ENCODE measurements at places on chromosomes 13 and 19. TPM values are rescaled to one million over a fixed set of nuclear protein-coding genes. Genes with fewer than 3 reads are reported as not detected.

DNA sequence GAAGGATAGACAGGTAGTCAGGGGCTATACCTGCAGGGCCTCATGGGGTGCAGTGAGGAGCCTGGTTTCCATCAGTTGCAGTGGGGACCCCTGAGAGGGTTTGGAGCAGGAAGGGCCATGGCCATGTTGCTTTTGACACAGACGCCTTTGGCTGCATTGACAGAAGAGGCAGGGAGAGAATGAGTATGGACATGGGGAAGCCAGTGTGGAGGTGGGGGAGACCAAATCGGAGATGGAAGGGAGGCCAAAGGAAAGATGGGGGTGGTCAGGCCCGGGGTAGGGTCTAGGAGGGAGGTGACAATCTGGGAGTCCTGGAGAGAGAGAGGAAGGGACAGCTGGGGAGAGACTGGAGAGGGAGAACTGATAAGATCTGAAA lies 1.3 kb downstream of the HSD11B1L start:
- no peak for DNase-seq
- H3K4me3 ChIP-seq: peak overlapping the region; percentile 99
- peak overlapping the region; percentile 64 for H3K27ac ChIP-seq
- peaks cover 4% of the 10 kb centered on the region for H3K36me3 ChIP-seq

- no peaks in the 10 kb centered on the region for H3K27me3 ChIP-seq
- no peaks in the 10 kb centered on the region for H3K36me3 ChIP-seq
- no peak overlapping the region for H3K27ac ChIP-seq
- DNase-seq: no peak
These were observed 18.6 kb downstream of the PEPD start for GRCh38 chr19:33503030-33503429.

Gene GJB2
- total RNA-seq: 3.6 TPM

Gene KBTBD7
- total RNA-seq: 5.6 TPM

Gene EPS8L1
- 3.9 TPM for total RNA-seq

DNA sequence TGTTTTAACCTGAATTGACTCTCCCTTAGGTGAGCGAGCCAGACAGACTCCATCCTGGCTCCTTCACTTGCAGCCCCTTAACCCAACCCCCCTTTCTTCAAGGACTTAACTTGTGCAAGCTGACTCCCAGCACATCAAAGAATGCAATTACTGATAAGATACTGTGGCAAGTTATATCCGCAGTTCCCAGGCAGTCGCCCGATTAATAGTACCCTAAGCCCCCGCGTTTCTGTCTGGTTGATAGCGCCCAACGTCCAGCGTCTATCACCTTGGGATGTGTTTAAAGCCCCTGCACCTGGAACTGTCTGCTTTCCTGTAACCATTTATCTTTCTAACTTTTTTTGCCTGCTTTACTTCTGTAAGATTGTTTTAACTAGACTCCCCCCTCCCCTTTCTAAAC lies 6.2 kb downstream of the HSD17B14 start:
- no peaks in the 10 kb centered on the region for H3K27me3 ChIP-seq
- peaks cover 2% of the 10 kb centered on the region for H3K4me1 ChIP-seq
- H3K27ac ChIP-seq: no peak overlapping the region

GRCh38 chr13:108747843-108748242 lies 118.4 kb downstream of the MYO16 start:
- H3K36me3 ChIP-seq: no peaks in the 10 kb centered on the region
- DNase-seq: no peak
- no peaks in the 10 kb centered on the region for H3K4me1 ChIP-seq
- H3K27ac ChIP-seq: no peak overlapping the region
- no peaks in the 10 kb centered on the region for H3K27me3 ChIP-seq

Gene SIGLEC14
- not detected for total RNA-seq

- no peak overlapping the region for H3K27ac ChIP-seq
- no peak overlapping the region for H3K4me3 ChIP-seq
- H3K36me3 ChIP-seq: peaks cover 21% of the 10 kb centered on the region
- H3K4me1 ChIP-seq: peaks cover 8% of the 10 kb centered on the region
- H3K27me3 ChIP-seq: no peaks in the 10 kb centered on the region
- DNase-seq: peak; percentile 95
These were observed 6.0 kb downstream of the TEKTIP1 start for GRCh38 chr19:3544742-3545668.

DNA sequence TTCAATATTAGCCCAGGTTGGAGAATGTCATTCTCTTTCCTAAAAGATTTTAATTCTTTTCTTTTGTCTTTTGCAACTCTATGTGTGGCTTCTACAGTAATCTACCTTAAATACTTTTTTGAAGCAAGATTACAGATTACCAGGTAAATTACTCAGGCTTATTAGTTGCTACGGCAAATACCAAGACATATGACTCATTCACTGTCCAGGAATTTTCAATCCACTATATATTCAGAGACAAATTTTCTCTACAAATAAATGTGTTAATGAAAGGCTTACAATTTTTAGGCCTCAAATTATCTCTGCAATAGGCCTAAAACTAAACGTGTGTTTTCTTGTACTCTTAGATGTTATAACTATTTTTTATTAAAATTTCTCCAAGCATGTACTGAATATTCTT lies 631.3 kb downstream of the DIAPH3 start:
- no peaks in the 10 kb centered on the region for H3K36me3 ChIP-seq
- H3K4me3 ChIP-seq: no peak overlapping the region
- peaks cover 4% of the 10 kb centered on the region for H3K4me1 ChIP-seq
- H3K27ac ChIP-seq: no peak overlapping the region
- DNase-seq: no peak

DNA sequence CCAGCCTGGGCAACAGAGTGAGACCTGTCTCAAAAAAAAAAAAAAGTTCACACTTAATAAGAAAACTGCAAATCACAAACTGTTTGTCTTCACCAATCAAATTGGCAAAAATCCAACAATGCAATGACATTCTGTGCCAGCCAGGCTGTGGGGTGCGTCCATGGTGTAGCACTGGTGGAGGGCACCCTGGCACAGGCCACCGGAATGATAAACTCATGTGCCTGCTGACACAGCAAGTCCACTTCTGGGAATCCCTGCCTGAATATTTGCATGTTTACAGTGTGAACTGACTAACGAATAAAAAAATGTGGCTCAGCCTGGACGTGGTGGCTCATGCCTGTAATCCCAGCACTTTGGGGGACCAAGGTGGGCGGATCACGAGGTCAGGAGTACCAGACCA lies 1.6 kb upstream of the LRRC25 start:
- DNase-seq: no peak
- no peaks in the 10 kb centered on the region for H3K36me3 ChIP-seq
- H3K27ac ChIP-seq: no peak overlapping the region
- peaks cover 12% of the 10 kb centered on the region for H3K4me1 ChIP-seq

- peaks cover 3% of the 10 kb centered on the region for H3K36me3 ChIP-seq
- H3K27ac ChIP-seq: no peak overlapping the region
- no peak overlapping the region for H3K4me3 ChIP-seq
- no peaks in the 10 kb centered on the region for H3K27me3 ChIP-seq
- no peaks in the 10 kb centered on the region for H3K4me1 ChIP-seq
These were observed 147.7 kb downstream of the COG6 start for GRCh38 chr13:39803156-39803555.

GRCh38 chr19:9720541-9720940 lies 45.6 kb upstream of the ZNF562 start:
- H3K4me1 ChIP-seq: no peaks in the 10 kb centered on the region
- no peaks in the 10 kb centered on the region for H3K36me3 ChIP-seq
- H3K27me3 ChIP-seq: no peaks in the 10 kb centered on the region
- DNase-seq: no peak
- no peak overlapping the region for H3K27ac ChIP-seq
- no peak overlapping the region for H3K4me3 ChIP-seq

DNA sequence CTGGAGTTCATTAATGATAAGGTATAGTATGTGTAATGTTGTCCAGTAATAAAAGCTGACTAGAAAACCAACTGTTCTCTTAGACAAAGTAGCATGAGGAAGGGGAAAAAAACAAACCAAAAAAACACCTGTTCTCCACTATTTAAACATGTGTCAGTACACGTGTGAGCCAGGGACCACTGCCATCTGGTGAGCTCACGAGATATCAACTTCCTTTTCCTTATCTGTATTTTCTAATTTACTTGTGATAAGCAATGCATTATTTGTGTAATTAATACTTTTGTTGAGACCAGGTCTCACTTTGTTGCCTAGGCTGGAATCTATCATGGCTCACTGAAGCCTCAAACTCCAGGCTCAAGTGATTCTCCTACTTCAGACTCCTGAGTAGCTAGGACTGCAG lies 4.3 kb upstream of the SIX5 start:
- no peak overlapping the region for H3K27ac ChIP-seq
- H3K27me3 ChIP-seq: peaks cover 19% of the 10 kb centered on the region
- no peak overlapping the region for H3K4me3 ChIP-seq
- no peak for DNase-seq
- peaks cover 1% of the 10 kb centered on the region for H3K36me3 ChIP-seq

Gene APOC1
- 2.1 TPM for total RNA-seq

Gene ITPKC
- 7.7 TPM for total RNA-seq

- no peak overlapping the region for H3K4me3 ChIP-seq
- H3K4me1 ChIP-seq: peaks cover 7% of the 10 kb centered on the region
- no peaks in the 10 kb centered on the region for H3K36me3 ChIP-seq
- no peak overlapping the region for H3K27ac ChIP-seq
- no peaks in the 10 kb centered on the region for H3K27me3 ChIP-seq
- DNase-seq: no peak
These were observed 72.9 kb downstream of the TEX29 start for GRCh38 chr13:111393221-111393790.

GRCh38 chr19:39370735-39371134 lies 20.2 kb downstream of the PAF1 start:
- peaks cover 39% of the 10 kb centered on the region for H3K36me3 ChIP-seq
- H3K4me3 ChIP-seq: no peak overlapping the region
- H3K27ac ChIP-seq: no peak overlapping the region
- H3K4me1 ChIP-seq: peaks cover 2% of the 10 kb centered on the region

GRCh38 chr13:36975172-36975571 lies 24.0 kb downstream of the ALG5 start:
- no peak overlapping the region for H3K27ac ChIP-seq
- H3K4me3 ChIP-seq: no peak overlapping the region

GRCh38 chr19:38687837-38688378 lies 40.5 kb downstream of the ACTN4 start:
- H3K27me3 ChIP-seq: no peaks in the 10 kb centered on the region
- peaks cover 27% of the 10 kb centered on the region for H3K36me3 ChIP-seq
- peaks cover 73% of the 10 kb centered on the region for H3K4me1 ChIP-seq
- H3K27ac ChIP-seq: no peak overlapping the region
- H3K4me3 ChIP-seq: no peak overlapping the region

- DNase-seq: peak; percentile 59
- H3K27ac ChIP-seq: no peak overlapping the region
- H3K4me3 ChIP-seq: no peak overlapping the region
- no peaks in the 10 kb centered on the region for H3K27me3 ChIP-seq
- H3K36me3 ChIP-seq: no peaks in the 10 kb centered on the region
These were observed 143.8 kb upstream of the ZNF507 start for GRCh38 chr19:32201636-32202051.

DNA sequence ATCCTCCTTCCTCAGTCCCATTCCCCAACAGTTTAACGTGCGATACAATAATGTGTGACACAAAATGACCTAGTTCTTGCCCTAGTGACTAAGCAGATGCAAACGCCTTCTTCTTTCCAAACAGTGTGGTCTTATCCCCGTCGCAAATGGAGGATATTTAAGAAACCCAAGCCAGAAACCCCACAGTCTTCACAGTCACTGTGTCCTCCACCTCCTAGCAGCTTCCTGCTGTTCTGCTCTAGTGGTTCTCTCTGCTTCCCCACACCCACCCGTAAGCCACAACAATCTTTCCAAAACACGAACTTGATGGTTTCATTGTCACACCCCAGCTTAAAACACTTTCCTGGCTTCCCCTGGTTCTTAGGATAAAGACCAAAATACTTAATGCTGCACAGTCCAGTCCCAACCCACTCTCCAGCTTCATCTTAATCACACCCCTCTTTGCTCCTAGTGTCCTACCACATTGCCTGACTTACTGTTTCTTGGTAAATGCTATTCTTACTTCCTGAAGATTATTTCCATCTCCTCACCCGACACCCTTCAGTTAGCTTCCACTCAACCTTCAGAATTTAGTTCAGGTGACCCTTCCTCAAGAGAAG lies 32.3 kb downstream of the ITM2B start:
- peak overlapping the region; percentile 49 for H3K4me3 ChIP-seq
- peak; percentile 73 for DNase-seq
- no peaks in the 10 kb centered on the region for H3K27me3 ChIP-seq
- peaks cover 16% of the 10 kb centered on the region for H3K4me1 ChIP-seq
- peaks cover 50% of the 10 kb centered on the region for H3K36me3 ChIP-seq

- peak overlapping the region; percentile 85 for H3K4me3 ChIP-seq
- H3K27ac ChIP-seq: peak overlapping the region; percentile 90
- H3K27me3 ChIP-seq: no peaks in the 10 kb centered on the region
- DNase-seq: peak; percentile 92
- H3K36me3 ChIP-seq: peaks cover 13% of the 10 kb centered on the region
These were observed 7.9 kb upstream of the PEAK3 start for GRCh38 chr19:2289714-2290435.

Gene LILRA5
- not detected for total RNA-seq

GRCh38 chr13:20160306-20161274 lies at the start of gene GJA3:
Gene GJA3, minus strand, starts transcription at chr13:20161052. Its CDS starts 17,764 bp downstream, at chr13:20143288.
- H3K27ac ChIP-seq: peak within 1 kb of the TSS; percentile 79
- DNase-seq: peak; percentile 86
- peaks cover 1% of the 10 kb centered on the region for H3K36me3 ChIP-seq
- H3K27me3 ChIP-seq: peaks cover 55% of the 10 kb centered on the region

Gene ADAMTSL5
- total RNA-seq: 5.4 TPM

Gene CEACAM16
- not detected for total RNA-seq

GRCh38 chr13:29081036-29081435 lies 260.9 kb downstream of the MTUS2 start:
- H3K4me3 ChIP-seq: no peak overlapping the region
- H3K27ac ChIP-seq: no peak overlapping the region
- DNase-seq: peak; percentile 72
- H3K36me3 ChIP-seq: no peaks in the 10 kb centered on the region

- H3K4me1 ChIP-seq: peaks cover 24% of the 10 kb centered on the region
- peak; percentile 95 for DNase-seq
- no peaks in the 10 kb centered on the region for H3K36me3 ChIP-seq
- H3K27ac ChIP-seq: no peak overlapping the region
- peak overlapping the region; percentile 34 for H3K4me3 ChIP-seq
These were observed 5.5 kb upstream of the ZNF428 start for GRCh38 chr19:43624933-43625332.

- H3K27ac ChIP-seq: peak overlapping the region; percentile 48
- peaks cover 25% of the 10 kb centered on the region for H3K4me1 ChIP-seq
- peaks cover 20% of the 10 kb centered on the region for H3K36me3 ChIP-seq
- H3K4me3 ChIP-seq: peak overlapping the region; percentile 96
- DNase-seq: no peak
These were observed 1.1 kb downstream of the CLN5 start for GRCh38 chr13:76993021-76993420.

Gene BICRA
- total RNA-seq: 11.9 TPM

GRCh38 chr19:8631425-8631819 lies 989 bp downstream of the NFILZ start:
- DNase-seq: no peak
- no peak overlapping the region for H3K27ac ChIP-seq
- H3K4me3 ChIP-seq: no peak overlapping the region

Gene CBARP
- total RNA-seq: 1.9 TPM

DNA sequence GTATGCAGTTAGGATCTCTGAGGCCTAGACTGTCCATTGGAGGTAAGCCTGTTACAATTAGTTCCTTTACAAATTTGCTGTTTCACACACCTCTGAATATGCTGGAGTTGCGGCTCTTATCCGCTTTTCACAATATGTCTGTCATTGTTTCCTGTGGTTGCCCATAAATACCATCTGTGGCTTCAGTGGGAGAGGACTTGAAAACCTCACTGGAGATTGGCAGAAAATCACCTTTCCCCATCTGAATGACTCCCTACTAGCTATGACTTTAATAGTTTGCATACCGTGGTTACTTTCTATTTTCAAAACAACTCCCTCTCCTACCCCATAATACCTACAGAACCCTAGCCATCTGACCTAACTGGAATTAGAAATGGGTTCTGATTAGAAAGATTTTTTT lies 454.3 kb downstream of the PCDH17 start:
- H3K27ac ChIP-seq: no peak overlapping the region
- H3K4me3 ChIP-seq: no peak overlapping the region
- DNase-seq: no peak
- H3K36me3 ChIP-seq: no peaks in the 10 kb centered on the region
- no peaks in the 10 kb centered on the region for H3K27me3 ChIP-seq

Gene GPR12
- not detected for total RNA-seq

Gene C1QTNF9B
- not detected for total RNA-seq
